ENCODE measurements at places on chromosomes 4 and X.

DNA sequence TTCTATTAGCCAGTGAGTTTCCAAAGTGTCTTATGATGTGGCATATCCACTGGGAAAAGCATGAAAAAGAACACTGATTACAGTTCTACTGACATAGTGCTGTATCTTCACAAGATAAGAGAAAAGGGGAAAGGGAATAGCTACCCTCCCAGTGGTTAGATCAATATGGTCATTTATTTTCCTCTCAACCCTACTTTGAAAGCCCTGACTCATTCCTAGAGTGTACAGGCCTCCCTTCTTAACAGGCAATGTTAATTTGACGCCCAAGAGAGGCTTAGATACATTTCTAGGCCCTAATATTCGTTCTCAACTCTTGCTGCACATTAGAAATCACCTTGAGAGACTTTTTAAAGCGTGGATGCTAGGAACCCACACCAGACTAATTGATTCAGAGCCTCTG is 20.4 kb upstream of the BRS3 start:
- DNase-seq = no peak

DNA sequence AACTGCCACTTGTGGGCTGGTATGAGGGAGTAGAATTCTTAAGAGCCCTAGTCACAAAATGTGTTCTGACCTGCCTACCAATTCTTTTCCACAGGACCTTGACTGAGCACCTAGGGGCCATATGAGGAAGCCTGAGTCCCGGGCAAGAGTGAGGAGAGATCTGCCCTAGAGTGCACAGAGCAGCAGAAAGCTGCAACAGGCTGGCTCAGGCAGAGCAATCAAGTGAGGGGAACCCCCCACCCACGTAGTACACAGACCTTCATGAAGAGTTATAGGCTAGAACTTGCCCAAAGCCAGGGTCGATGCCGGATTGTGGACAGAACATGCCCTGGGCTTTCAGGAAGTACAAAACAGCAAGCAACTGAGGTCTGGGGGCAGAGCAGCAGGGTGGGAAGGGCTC is 117.0 kb downstream of the SPOCK3 start:
- no peak for DNase-seq

DNA sequence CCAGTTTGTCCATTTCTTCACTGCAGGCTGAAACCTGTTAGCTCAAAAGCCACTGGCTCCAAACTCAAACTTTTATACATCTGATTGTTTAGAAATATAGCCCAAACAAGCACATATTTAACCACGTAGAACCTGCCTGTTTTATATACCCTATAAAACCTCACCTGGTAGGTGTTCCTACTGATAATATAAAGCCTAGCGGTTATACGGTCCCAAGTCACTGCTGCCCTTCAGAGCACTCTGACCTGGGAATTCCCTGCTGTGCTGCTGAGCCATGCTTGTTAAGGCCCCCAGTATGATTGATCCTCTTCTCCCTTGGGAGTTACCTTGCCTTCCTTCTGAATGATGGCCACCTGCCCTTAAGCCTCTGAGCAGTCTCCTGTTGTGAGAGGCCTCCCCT is 432.8 kb upstream of the LCORL start:
- DNase-seq = no peak

DNA sequence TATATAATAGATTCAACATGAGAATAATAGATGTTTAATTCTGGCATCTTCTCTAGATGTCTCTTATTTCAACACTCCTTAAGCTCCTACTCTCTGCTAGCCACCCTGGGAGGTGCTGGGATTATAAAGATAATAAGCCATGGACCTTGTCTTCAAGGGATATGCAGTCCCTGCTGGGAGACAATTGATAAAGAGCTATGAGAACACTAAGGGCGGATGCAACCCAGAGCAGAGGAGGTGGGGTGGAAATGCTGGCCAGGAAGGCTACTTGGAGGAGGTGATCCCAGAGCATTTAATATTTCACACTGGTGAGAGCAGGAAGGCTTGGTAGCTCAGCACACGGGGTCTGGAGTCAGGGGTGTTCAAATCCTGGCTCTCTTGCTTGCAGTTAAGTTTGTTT is 18.3 kb upstream of the PGRMC2 start:
- DNase-seq = no peak

- DNase-seq = peak; percentile 13
These were observed at the start of gene FAM53A for GRCh38 chr4:1683736-1684505. TSS of gene FAM53A (minus strand) at chr4:1684313. CDS start at chr4:1668741, 15,572 bp downstream.
